ENCODE measurements at places on chromosomes 12 and 14. TPM values are rescaled to one million over a fixed set of nuclear protein-coding genes. Genes with fewer than 3 reads are reported as not detected.

The PTCSC3 gene
- not detected for polyA plus RNA-seq

The RD3L gene
- not detected for polyA plus RNA-seq

- no peak for DNase-seq
These were observed 32.6 kb downstream of the ETNK1 start for GRCh38 chr12:22657538-22657937.

The CHST11 gene
- polyA plus RNA-seq: 2.5 TPM

The TMEM63C gene
- polyA plus RNA-seq: 0.49 TPM

GRCh38 chr12:124727922-124728321 is 135.7 kb downstream of the SCARB1 start:
- DNase-seq: no peak

DNA sequence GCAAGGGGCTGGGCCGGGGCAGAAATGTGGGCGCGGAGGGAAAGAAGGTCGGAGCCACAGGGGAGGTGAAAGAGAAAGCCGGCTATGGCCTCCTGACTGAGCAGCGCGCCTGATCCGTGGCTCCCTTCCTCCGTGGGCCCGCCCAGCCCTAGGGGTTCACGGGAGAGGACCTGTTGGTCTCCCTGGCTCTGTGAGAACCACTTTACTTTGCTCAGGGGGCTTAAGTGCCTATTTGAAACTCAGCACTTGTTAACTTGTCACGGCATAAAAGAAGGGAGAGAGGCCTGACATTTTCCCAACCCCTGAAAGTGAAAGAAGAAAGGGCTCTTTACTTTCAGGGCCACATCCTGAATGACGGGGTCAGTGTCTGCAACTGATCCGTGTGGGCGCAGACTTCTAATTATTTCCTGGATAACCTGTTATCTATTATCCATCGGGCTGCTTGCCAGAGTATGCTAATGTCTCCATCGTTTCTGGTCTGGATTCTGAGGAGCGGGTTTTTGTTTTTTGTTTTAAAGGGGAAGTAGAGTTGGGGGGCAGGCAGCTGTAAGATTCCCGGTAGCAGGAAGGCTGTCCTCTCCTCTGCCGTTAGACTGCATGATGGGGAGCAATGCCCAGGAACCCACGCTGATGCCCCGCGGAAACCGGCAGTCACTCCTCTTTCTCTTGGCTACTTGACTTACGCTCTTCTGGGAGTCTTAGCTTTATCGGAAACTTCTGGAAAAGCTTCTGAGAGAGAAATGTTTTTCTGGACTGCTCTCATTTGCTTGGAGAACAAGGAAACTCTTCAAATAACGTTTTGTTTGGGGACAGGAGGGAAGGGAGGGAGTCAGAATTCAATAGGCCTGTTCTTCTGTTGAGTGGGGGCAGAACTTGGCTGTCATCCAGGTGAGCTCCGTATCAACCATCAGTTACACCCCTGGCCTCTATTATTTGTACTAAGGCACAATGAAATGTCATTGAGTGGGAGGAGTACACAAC is 127.7 kb upstream of the MAX start:
- peak; percentile 48 for DNase-seq

GRCh38 chr14:49999146-49999761 is 106.4 kb downstream of the ARF6 start:
- peak; percentile 73 for DNase-seq

The CEP170B gene
- 1.4 TPM for polyA plus RNA-seq

DNA sequence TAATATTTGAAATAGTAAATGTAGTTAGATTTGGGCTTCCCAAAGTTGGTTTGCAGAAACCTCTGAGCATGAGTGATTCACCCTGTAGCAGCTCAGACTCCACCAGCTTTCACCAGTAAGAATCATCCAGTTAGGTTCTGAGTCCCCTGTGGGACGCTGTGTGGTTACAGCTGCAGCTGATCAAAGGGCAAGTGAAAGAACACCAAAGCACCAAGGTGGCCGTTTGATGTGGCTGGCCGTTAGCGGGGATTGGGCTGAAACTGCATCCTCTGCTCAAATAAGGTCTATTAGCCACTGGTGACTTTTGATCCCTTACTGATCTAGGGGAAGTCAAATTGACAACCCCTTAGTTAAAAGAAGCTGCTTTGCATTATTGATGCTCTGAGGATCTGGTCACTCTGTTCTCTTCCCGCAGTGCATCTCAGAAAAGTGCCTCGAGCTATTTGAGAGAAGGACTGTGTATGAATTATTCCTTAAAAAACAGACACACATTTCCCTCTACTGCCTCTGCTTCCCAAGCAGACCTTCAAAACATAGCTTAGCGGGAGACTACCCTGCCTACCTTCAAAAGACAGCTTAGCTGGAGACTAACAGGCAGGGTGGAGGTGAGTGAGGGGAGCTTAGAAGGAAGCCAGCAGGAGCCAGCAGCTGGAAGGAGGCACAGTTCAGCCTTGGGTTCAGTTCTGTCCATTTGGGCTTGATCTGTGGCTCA is 3.7 kb downstream of the ABHD12B start:
- no peak for DNase-seq

- no peak for DNase-seq
These were observed 91.2 kb downstream of the SLC25A21 start for GRCh38 chr14:37081218-37081617.

GRCh38 chr14:67311868-67312267 is 47.7 kb downstream of the ATP6V1D start:
- DNase-seq: no peak

DNA sequence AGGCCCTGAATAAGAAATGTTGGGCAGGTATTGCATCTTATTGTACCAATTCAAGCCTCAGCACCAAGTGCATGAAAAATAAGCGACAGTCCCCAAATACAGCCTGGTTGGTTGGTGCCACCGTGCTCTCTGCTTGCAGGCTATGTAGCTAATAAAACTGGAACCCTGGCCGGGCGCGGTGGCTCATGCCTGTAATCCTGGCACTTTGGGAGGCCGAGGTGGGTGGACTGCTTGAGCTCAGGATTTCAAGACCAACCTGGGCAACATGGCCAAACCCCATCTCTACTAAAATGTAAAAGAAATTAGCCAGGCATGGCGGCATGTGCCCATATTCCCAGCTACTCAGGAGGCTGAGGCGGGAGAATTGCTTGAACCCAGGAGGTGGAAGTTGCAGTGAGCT is 25.5 kb downstream of the FOXN3 start:
- DNase-seq: no peak

The NYNRIN gene
- polyA plus RNA-seq: 27.2 TPM

DNA sequence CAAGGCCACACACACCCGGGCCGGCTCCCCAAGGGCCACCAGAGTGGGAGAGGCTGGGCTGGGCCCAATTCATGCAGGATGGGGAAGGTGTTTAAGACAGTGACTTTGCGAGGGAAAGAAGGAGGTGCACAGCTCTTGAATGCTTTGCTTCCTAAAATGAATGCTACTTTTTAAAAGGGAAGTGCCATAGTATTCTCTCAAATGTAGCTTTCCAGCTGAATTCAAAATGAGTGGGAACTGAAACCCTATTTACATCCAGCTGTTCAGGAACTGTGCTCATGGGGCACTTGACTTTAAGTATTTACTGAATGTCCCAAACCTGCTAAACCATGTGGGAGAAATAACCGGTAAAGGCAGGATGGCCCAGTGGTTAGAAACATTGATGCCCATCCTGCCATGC is 7.6 kb downstream of the ITPK1 start:
- DNase-seq: no peak

GRCh38 chr14:35865611-35866324 is 39.6 kb downstream of the BRMS1L start:
- DNase-seq: no peak

- DNase-seq: no peak
These were observed 74.8 kb downstream of the ARL6IP4 start for GRCh38 chr12:123055281-123055766.

The CCDC38 gene
- 0.66 TPM for polyA plus RNA-seq

- peak; percentile 64 for DNase-seq
These were observed 88.5 kb upstream of the METAP2 start for GRCh38 chr12:95385246-95386035.

DNA sequence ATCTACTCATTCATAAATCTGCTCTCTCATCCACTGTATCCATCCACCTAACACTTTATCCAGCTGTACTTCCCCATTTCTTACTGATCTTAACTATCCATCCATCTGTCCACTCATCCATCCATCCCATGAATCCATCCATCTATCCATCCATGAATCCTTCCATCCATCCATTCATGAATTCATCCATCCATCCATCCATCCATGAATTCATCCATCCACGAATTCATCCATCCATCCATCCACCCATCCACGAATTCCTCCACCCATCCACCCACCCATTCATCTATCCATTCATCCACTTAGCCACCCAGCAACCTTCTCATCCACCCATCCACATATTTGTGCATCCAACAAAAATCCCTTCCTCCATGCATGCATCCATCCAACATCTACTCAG is 128.6 kb upstream of the MYL2 start:
- no peak for DNase-seq

The PPP4R4 gene
- not detected for polyA plus RNA-seq

The HOTAIR gene
- polyA plus RNA-seq: not detected

DNA sequence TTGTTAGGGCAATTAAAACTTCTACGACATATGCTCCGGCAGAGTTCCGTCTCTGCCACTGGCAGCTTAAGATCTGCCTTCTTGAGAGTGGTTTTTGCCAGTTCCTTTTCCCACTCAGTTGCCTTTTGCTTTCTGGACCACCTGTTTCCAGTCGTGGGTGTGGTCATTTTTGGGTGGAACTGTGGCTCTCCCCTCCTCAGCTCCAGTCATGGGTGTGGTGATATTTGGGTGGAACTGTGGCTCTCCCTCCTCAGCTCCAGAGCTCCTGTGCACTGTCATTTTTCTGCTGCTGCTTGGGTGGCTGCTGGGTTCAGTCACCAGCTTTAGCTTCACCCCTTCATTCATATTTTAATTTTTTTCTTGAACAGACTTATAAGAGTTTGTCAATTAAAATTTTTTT is 25.3 kb downstream of the WDR20 start:
- DNase-seq: no peak

The SIX4 gene
- polyA plus RNA-seq: 21.0 TPM

GRCh38 chr12:132899033-132899432 is 11.6 kb upstream of the CHFR start:
- DNase-seq: no peak

DNA sequence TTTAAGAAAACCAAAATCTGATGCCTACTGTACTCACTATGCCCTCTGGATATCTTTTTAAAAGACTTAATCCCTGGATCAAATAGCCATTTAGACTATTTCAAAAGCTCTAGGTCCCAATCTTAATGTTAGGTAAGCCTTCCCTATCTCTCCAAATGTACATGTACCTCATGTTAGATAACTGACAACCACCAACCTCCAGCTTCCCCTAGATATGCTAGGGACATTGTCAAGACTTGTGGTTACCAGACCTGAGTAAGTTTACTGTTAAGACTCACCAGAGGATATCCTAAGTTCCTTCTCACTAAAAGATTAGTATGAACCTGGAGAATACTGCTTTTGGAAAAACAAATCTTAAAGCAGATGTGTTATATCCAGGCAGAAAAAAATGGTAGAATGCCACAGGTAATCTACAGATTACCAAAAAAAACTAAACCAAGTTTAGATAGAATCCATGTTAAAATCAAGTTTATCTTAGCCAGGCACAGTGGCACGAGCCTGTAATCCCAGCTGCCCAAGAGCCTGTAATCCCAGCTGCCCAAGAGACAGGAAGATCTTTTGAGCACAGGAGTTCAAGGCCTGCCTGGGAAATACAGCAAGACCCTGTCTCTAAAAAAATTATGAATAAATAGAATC is 9.7 kb downstream of the NAP1L1 start:
- no peak for DNase-seq

DNA sequence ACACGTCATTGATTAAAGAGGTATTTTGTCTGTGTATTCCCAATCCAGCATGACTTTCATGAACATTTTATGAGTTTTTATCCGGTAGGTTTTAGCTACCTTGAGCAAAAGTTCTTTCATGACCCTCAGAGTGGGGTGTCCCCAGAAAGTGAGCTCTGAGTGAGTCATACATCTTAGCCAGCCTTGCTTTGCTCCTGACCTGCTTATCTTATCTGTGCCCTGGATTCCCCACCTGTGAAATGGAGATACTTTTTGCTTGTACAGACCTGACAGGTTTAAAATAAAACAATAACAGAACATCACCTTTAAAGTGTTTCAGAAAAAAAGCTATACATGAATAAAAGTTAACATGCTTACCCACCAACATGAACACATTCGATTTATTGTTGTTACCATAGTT is 202.8 kb upstream of the SOX5 start:
- DNase-seq: no peak

The IKZF4 gene
- 18.9 TPM for polyA plus RNA-seq

The PRIMA1 gene
- polyA plus RNA-seq: 3.3 TPM

- DNase-seq: no peak
These were observed 4.3 kb upstream of the NIN start for GRCh38 chr14:50835280-50835679.

The TMEM30B gene
- 3.5 TPM for polyA plus RNA-seq

The SLC17A8 gene
- polyA plus RNA-seq: 1.1 TPM

The SMIM41 gene
- polyA plus RNA-seq: not detected

DNA sequence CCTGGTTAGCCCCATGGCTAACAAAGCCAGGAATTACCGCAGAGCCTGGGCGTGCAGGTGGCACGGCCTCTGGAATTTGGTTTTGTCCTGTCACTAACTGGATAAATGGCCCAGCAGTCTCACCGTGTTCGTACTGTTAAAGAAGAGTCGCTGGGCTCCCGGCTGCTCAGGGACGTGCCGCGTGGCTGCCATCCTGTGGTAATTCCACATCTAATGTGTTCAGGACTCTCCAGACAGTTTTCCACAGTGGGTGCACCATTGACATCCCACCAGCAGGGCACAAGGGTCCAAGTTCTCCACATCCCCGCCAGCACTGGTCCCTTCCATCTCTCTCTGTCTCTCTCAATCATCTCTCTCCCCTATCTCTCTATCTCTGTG is 19.6 kb downstream of the NOC4L start:
- DNase-seq: no peak

DNA sequence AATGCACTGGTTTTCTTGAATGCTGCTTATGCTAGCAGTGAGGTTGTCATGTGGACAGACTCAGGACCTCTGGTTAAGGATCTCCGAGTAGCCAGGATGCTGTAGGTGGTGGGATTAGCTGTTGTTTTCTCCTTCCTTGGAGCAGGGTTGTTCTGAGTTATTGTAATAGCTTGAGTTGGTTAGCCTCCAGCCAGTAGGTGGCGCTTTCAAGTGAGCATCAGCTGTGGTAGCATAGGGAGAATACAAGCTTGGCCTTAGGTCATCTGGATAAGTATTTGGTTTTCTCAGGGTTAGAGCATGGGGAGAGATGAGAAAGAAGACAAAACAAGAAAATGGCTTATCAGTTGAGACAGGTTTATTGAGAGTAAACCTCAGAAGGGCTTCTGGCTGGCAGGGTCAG is 299.7 kb upstream of the FBXO33 start:
- DNase-seq: no peak

The RNASE3 gene
- not detected for polyA plus RNA-seq

GRCh38 chr14:22539831-22540230 is 49.2 kb downstream of the DAD1 start:
- no peak for DNase-seq

GRCh38 chr12:101962486-101962885 is 85.1 kb downstream of the DRAM1 start:
- DNase-seq: no peak

All from muscle of arm (tissue), 14 donors.